Dermis blood vessel endothelial cell (primary cell): ENCODE measurements at places on chromosomes 16 and 17. TPM values are rescaled to one million over a fixed set of nuclear protein-coding genes. Genes with fewer than 3 reads are reported as not detected.

ZP2 gene
- 0.23 TPM in 1 of 2 replicates, not detected in the other for total RNA-seq

BRIP1 gene
- 4.3 and 9.3 TPM in 2 replicates for total RNA-seq

DHX58 gene
- total RNA-seq, result 6.9 and 10.6 TPM in 2 replicates

DNA sequence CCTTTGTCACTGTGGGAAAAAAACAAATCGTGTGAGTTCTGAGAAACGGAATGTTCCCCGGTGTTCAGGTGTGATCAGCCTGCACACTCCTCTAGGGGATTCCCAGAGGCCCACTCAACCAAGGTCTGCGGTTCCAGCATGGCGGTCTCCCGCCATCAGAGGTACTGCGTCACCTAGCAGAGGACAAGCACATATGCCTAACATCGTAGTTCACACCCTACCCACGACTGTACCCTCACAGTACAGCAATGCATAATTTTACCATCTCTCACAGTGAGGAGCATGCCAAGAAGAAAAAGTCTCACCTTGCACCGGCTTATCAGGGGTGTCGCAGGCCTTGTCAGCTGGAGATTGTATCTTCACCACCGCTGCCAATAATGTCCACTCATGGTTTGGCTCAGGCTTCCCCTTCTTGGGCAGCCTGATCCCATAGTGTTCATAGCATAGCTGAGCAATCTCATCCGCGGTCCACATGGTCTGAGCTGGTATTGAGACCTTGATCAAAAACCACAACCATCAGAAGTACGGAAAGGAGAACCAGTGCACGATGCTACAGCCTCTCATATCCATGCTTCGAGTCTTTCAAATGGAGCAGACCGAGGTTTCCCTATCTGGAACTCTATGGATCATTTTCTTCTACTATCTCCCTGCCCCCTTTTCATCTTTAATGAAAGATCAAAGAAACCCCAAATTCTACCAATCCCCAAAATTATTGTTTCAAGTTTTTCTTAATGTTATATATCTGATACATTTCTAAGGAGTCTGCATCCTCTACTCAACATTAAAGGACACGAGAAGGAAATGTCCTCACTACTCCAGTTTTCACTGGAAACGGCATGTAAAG is 2.5 kb downstream of the ADAT1 start:
- no peak for DNase-seq

DNA sequence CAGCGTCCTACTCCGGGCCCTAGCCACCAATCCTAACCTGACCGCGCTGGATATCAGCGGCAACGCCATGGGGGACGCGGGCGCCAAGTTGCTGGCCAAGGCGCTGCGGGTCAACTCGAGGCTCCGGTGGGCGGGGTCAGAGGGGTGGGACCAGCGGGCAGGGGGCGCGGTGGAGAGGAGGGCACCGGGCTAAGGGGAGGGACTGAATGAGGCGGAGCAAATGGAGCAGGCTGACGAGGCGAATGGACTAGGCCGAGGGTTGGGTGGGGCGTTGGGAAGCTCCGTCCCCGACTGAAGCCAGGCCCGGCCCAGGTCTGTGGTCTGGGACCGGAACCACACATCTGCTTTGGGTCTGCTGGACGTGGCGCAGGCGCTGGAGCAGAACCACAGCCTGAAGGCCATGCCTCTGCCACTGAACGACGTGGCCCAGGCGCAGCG is 4.6 kb downstream of the CARMIL2 start:
- DNase-seq, result no peak

CCDC78 gene
- 0.34 and 0.65 TPM in 2 replicates for total RNA-seq
